Hippocampal formation (tissue), 2 donors: ENCODE measurements at places on chromosomes 11 and 22.
A peak's percentile ranks its signal among the peaks of the same experiment; 100 is the strongest.

GRCh38 chr11:28969832-28970231 lies 861.6 kb downstream of the METTL15 start:
- DNase-seq = no peak

DNA sequence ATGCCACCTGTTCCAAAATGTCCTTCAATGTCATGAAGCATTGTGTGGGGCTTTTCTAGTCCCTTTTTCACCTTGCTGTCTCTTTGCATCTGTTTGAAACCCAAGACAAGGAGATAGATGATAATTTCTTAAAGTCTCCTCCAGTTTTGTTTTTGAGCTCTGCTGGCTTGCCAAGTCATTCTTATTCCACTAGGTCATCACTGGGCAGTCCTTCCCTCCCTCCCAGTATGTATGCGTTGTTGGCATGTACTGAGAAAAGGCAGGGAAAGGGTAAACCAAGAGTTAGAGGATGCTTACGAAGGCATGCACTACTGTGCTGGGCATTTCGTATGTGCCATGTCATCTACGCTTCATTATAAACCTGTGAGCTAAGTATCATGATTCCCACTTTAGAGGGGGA lies 78.6 kb downstream of the PARVA start:
- DNase-seq = no peak

DNA sequence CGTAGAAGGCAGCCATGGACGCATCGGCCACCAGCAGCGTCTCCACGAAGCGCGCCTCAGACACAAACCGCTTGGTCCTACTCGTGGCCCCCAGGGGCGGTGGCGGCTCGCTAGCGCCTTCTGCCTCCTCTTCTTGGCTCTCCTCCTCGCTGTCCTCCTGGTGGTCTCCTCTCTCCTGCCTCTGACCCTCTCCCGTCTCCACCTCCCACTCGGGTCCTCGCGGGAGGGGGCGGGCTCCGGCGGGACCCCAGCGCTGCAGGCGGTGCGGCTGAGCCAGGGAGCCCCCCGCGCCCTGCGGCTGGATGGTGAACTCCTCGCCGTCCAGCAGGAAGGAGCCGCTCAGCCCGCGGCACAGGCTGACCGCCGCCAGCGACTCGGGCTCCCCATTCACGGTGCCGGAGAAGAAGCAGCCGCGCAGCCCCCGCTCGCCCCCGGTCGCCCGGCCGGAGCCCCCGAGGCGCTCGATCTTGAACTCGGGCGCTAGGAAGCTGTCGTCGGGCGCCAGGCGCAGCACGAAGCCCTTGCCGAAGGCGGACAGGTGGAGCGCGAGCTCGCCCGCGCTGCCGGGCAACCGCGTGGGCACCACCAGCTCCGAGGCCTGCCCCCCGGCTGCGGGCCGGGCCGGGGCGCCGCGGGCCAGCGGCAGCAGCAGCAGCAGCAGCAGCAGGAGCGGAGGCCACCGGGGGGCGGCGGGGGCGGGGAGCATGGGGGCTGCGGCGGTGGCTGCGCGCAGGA lies 661 bp downstream of the ADAMTS8 start:
- DNase-seq = peak; percentile 54

GRCh38 chr11:40132912-40133311 lies 1326.5 kb downstream of the LRRC4C start:
- DNase-seq = no peak

DNA sequence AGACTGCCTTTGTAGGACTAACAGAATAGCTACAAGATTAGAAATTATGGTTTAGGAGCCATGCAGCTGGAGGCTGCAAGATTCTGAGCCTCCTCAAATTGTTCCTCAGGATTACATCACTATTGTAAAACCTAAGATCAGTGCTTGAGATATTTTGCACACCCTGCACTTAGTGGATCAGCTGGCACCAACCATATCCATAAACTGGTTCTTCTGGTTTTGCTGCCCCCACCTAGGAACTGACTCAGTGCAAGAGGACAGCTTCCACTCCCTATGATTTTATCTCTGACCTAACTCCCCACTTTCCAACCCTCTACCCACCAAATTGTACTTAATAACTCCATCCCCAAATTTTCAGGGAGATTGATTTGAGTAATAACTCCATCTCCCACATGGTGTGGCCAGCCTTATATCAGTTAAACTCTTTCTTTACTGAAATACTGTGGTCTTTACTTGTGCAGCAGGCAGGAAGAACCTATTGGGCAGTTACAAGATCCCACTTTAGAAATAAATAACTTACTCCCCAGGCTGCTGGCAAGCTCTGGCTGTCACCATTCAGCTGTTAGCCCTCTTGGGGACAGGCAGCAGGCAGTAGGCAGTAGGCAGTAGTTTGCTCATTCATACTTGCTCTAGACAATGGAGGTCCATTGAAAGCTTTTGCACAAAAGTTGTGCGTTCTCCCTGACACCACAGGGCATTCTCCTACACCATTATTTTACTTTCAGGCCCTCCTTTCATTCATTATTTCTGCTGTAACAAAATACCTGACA lies 119.0 kb downstream of the SLC17A6 start:
- DNase-seq = no peak

- DNase-seq = peak; percentile 14
Measured at GRCh38 chr11:405323-405953, 9.4 kb downstream of the SIGIRR start.

DNA sequence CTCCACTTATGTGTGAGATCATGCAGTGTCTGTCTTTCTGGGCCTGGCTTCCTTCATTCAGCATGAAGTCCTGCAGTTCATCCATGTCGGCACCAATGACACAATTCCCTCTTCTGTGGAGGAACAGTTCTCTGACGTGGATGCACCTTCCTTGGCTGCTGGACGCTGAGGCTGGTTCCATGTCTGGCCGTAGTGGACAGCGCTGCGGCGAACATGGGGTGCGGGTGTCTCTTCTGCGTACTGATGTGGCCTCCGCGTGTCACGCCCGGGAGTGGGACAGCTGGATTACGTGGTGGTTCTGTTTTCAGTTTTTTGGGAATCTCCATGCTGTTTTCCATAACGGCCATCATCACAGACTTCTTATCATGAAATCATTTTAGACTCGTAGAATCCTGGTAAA lies 16.9 kb upstream of the MUC2 start:
- DNase-seq = no peak

DNA sequence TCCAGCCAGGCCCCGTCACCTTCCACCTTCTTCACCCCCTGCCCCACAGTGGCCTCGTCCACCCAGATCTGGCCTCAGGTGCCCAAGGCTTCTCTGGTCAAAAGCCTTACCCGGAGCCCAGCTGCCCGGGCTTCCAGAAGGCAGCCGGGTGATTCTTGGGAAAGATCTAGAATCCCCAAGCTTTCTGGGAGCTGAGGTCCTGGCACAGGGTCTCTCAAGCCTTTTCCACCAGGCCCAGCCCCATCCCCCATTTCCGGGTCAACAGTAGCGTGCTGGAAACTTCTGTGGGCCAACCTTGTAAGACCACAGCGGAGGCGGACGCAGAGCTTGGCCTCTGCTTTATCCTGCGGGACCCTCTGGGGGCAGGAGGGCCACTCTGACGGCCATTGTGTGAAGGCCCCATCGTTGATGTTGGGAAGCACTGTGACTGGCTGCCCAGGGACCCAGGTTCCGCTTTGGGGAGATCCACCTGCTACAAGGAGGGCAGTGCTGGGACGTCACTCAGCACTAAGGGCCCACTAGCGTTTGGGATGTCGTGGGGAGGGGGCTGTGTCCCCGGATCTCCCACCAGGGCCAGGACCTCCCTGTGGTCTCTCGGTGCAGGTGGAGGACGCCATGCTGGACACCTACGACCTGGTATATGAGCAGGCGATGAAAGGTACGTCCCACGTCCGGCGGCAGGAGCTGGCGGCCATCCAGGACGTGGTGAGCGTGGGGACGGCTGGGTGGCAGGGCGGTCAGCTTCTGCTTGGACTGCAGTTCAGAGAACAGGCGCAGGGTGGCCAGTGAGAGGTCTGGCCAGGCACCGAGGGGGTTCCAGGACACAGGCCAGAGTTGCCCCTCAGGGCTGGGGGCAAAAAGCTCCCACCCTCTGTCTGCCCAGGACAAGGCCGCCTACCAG lies 11.5 kb downstream of the TSPAN32 start:
- DNase-seq = no peak

- DNase-seq = no peak
Measured at GRCh38 chr11:126585774-126586491, 230.4 kb downstream of the ST3GAL4 start.

DNA sequence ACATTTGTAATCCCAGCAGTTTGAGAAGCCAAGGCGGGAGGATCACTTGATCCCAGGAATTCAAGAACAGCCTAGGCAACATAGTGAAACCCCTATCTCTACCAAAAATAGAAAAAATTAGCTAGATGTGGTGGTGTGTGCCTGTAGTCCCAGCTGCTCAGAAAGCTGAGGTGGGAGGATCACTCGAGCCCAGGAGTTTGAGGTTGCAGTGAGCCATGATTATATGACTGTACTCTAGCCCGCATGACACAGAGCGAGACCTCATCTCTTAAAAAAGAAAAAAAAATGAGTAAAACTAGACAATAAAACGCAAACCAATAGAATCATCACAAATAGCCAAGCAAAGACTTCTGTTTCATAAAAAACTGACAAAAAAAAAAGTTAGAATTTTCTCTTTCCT lies 21.8 kb downstream of the NUCB2 start:
- DNase-seq = no peak

- DNase-seq = no peak
Measured at GRCh38 chr11:129930296-129930695, 34.9 kb upstream of the NFRKB start.

DNA sequence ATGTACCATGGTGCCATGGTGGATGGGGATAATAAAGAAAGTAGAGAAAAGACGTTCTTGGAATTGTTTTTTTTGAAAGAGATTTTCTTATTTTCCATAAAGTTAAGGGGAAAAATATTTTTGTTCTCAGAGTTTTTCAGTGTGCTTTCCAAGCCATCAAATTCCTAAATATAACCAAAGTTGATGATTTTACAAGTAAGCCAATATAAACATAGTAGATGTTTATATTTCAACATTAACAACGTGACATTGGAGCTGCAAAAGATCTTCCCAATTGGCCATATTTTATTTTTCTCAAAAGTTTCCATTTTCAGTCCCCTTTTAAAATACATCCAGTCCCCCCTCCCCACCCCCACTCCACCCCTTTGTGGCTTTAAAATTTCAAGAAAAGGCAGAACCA lies 80.9 kb upstream of the PICALM start:
- DNase-seq = no peak

GRCh38 chr22:25388866-25389540 lies 169.6 kb downstream of the CRYBB2 start:
- no peak for DNase-seq

- no peak for DNase-seq
Measured at GRCh38 chr11:126469311-126469710, 113.8 kb downstream of the ST3GAL4 start.

GRCh38 chr11:116586392-116586791 lies 186.4 kb downstream of the BUD13 start:
- no peak for DNase-seq

GRCh38 chr11:15236559-15236958 lies 121.8 kb downstream of the INSC start:
- no peak for DNase-seq

GRCh38 chr11:2765491-2765890 lies 65.7 kb upstream of the KCNQ1OT1 start:
- no peak for DNase-seq

- no peak for DNase-seq
Measured at GRCh38 chr11:133228471-133229329, 303.6 kb downstream of the OPCML start.

DNA sequence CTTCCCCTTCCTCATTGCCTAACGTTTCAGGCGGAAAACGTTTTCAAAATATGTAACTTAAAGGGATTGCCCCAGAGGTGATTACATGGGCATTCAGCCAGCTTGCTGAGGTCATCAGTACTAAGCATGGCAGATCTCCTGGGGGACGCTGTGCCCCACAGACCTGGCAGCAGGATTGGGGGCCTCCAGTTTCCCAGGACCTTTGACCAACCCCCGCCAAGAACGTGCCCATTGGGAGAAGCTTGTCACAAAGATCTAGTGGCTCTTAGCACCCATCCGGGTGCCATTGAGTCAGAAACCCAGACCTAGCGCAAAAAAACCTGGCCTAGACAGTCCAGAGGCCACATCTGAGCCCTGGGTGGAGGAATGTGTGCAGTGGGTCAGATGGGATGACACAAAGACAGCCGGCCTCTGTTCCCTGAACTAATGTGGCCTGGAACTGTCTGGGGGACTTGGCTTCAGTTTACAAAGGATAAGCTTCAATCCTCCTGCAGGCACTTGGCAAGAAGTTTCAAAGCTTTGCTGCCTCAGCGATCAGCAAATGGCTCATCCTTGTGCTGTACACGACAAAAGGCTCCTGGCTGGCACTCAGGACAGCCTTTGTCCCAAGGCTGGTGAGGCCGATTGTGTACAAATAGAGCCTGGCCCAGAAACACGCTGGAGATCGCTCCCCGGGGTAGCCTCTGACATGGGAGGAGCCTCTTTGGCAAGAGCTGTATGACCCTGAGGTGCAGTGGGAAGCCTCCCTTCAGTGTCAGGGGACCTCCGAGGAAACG lies 9.5 kb downstream of the C1QTNF6 start:
- no peak for DNase-seq

GRCh38 chr22:20080776-20081654 lies 974 bp downstream of the DGCR8 start:
- DNase-seq = no peak

- DNase-seq = no peak
Measured at GRCh38 chr22:50010676-50011446, 1.7 kb downstream of the IL17REL start.

DNA sequence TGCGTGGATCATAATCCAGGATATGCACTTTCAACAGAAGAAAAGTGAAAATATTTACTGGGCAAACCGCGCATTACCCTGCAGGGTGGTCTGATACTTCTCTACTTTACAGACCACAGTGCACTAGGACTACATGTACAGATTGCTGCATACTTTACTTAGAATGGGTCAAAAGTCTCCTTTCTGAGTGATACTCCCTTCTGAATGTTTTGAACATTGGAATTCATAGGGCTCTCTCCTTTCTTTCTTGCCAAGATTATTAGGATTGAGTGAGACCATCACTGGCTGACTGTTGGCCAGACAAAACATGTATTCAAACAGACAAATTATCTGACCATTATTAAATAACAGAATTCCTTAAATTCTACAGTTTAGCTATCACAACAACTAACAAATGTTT lies 6.6 kb upstream of the FIBIN start:
- no peak for DNase-seq

GRCh38 chr22:46355369-46355995 lies 20.0 kb downstream of the TRMU start:
- peak; percentile 20 for DNase-seq

DNA sequence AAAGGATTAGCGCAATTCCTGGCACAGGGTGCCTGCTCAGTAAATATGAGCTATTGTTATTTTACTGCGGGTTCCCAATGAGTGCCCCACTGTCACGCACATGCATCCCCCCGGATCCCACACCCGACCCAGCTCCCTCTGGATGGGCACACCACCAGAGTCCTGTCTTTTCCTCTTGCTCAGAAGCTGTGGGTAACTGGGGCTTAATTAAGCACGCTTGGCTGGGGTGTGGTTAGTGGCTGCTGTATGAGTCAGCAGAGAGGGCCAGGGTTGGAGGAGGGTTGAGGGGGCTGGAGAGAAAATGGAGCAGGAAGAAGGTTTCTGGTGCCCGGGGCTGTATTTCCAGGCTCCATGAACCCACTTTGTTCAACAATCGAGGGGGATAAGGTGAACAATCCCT lies 30.3 kb upstream of the NECTIN1 start:
- DNase-seq = no peak

- DNase-seq = no peak
Measured at GRCh38 chr11:94117197-94117574, 11.5 kb upstream of the PANX1 start.
